ENCODE measurements at places on chromosomes 4 and X.

GRCh38 chr4:107279733-107280132 lies 243.6 kb upstream of the DKK2 start:
- DNase-seq, result no peak

GRCh38 chr4:57043347-57044251 lies 64.9 kb downstream of the POLR2B start:
- DNase-seq, result no peak

GRCh38 chr4:186037692-186038658 lies 31.0 kb upstream of the TLR3 start:
- DNase-seq, result no peak

- DNase-seq, result no peak
These were observed 563.9 kb downstream of the GRXCR1 start for GRCh38 chr4:43456383-43456782.

GRCh38 chr4:144686921-144687320 lies 41.0 kb downstream of the HHIP start:
- DNase-seq, result no peak

GRCh38 chr4:6902318-6903042 lies 7.1 kb upstream of the TBC1D14 start:
- peak; percentile 57 for DNase-seq

- DNase-seq, result no peak
These were observed 257.3 kb downstream of the ZIC3 start for GRCh38 chrX:137823257-137823656.

- DNase-seq, result no peak
These were observed 88.0 kb upstream of the SLITRK2 start for GRCh38 chrX:145729635-145730034.

DNA sequence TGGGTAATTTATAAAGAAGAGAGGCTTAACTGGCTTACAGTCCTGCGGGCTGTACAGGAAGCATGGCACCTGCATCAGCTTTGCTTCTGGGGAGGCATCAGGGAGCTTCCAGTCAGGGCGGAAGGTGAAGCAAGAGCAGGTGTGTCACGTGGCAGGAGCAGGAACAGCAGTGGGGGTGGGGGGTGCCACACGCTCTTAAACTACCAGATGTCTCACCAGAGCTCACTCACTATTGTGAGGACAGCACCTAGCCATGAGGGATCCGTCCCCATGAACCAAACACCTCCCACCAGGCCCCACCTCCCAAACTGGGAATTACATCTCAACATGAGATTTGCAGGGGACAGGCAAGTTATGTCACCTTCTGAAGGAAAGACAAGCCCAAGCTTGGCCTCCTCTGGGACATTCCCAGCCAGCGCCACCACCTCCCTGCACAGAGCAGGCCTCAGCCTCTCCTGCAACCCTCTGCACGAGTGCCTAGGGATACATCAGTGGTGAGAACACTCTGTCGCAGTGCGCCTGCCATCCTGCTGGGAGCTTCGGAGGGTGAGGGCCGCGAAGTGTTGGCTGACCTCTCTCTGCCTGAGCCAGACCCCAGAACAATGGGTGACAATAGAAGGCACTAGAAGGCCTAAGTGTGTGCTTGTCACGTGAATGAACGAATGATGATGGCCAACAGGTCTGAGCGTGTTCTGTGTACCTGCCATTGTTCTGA lies 244.3 kb downstream of the EVC2 start:
- DNase-seq, result no peak

DNA sequence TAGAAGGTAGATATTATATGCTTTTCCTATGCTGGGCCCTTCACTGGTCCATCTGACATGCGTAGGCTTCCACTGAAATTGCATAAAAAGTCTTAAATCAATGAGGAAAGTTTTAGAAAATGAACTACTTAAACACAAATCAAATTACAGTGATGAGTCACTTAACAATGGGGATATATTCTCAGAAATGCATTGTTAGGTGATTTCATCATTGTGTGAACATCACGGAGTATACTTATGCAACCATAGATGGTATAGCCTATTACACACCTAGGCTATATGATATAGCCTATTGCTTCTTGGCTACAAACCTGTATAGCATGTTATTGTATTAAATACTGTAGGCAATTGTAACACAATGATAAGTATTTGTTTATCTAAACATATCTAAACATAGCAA lies 10.3 kb downstream of the STAP1 start:
- no peak for DNase-seq

- peak; percentile 92 for DNase-seq
These were observed 38.8 kb upstream of the BEX4 start for GRCh38 chrX:103175944-103176753.

GRCh38 chr4:57378766-57379165 lies 268.6 kb upstream of the IGFBP7 start:
- no peak for DNase-seq

DNA sequence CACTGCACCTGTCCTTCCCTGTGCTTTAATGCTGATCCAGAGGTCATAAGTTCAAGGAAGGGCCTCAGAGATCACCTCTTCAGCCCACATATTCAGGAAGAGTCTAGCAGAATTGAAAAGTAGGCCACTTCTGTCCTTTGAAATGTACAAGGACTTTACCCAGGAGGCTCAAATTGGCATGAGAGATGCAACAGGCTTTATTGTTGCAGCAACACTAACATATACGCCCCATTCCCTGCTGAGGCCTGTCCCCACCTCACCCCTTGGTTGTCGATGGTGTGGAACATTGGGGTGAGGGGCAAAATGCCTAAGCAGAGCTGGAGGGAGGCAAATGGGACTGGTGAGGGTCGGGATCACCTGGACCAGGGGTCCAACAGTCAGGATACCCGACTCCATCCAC lies 2.8 kb downstream of the PRAF2 start:
- no peak for DNase-seq

GRCh38 chr4:78809928-78810835 lies 34.0 kb downstream of the BMP2K start:
- no peak for DNase-seq

DNA sequence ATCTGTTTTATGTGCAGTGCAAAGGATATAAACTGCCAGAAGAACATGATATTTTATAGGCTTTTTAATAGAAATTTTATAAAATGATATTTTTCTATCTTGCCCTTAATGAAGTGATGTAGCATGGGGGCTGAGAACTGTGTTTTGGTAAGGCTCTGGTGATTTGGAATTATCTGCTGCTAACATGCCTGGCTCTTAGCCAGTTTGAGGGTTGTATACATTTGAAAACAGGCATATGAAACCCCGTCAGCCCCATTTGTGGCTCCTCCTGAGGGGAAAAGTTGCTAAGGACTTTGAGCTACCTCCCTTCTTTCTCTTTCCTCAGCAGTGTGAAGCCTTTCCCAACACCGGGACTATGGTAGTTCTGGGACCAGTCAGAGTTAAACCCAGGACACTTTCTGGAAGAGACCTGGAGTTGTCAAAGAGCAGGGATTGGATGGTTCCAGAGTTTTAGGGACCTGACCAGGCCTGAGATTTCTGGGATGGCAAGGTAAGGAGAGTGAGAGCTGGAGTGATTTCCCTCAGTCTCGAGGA lies 4.7 kb downstream of the SFRP2 start:
- DNase-seq, result no peak

- no peak for DNase-seq
These were observed 136.5 kb downstream of the NR3C2 start for GRCh38 chr4:148305751-148306150.

- peak; percentile 15 for DNase-seq
These were observed 29.5 kb upstream of the MAP3K15 start for GRCh38 chrX:19544693-19545305.

GRCh38 chrX:110425222-110426154 lies 66.8 kb downstream of the RTL9 start:
- DNase-seq, result no peak

GRCh38 chrX:103376979-103377324 lies 614 bp downstream of the BEX3 start:
- no peak for DNase-seq

GRCh38 chr4:129708784-129709183 lies 612.8 kb downstream of the C4orf33 start:
- DNase-seq, result no peak

DNA sequence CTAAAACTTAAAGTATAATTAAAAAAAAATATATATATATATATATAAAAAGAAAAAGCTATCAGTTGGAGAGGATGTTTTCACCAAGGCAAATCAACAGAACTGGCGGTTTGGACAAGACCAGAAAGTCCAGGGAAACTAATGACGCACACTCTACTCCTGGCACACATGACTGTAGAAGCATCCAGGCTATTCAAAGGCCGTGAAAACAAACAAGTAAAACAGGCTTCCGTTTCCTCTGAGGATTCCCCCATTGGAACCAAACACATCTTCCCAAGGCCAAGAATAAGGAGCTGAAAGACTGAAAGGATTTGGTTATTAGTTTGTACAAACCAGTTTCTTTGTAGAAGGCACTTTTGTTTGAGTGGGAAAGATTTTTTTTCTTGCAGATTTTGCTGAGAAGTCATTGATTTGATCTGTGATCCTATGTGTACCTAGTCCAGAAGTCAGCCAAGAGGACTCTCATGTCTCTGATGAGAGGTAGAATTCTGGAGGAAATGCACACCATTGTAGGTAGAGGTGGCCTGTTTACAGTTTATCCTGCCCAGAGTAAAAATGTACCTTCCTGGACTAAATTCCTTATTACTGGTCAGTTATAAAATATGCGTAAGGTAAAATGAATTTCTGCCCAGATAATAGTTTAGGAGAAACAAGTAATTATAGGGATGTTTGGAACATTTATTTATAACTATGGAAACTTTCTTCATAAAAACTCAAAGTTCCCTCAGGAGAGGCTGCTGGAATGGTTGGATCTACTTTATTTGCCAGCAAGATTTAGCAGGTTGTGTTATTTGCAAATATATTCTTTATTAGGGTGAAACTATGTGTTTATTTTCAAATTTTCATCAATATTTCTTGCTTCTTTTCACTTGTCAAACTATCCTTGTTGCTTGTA lies 66.5 kb downstream of the DMP1 start:
- no peak for DNase-seq

GRCh38 chr4:763922-764321 lies 58.3 kb downstream of the PCGF3 start:
- no peak for DNase-seq

DNA sequence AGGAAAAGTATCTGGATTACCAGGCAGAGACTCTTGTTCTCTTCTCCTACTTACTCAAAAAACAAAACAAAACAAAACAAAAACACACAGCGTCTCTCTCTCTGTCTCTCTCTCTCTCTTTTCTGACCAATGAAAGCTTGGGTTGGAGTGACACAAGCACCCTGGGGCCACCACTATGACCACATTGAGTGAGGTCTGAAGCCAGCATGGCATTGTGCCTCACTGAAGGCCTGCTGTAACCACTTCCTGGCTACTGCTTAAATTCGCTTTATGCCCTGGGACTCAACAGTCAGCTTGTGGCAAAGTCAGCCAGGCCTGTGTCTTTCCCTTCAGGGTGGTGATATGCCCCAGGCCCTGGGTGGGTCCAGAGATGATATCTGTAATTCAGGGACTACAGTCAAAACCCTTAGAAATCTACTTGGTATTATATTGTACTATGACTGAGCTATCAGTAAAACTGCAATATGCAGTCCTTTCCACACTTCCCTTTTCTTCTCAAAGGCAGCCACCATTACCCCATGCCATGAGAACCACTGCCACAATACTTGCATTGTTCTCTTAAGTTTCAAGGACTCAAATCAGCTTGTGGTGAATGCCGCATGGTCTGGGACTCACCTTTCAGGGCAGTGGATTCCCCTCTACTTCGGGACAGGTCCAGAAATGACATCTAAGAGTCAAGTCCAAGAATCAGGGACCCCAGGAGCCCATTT lies 606.8 kb upstream of the KLHL4 start:
- DNase-seq, result no peak

DNA sequence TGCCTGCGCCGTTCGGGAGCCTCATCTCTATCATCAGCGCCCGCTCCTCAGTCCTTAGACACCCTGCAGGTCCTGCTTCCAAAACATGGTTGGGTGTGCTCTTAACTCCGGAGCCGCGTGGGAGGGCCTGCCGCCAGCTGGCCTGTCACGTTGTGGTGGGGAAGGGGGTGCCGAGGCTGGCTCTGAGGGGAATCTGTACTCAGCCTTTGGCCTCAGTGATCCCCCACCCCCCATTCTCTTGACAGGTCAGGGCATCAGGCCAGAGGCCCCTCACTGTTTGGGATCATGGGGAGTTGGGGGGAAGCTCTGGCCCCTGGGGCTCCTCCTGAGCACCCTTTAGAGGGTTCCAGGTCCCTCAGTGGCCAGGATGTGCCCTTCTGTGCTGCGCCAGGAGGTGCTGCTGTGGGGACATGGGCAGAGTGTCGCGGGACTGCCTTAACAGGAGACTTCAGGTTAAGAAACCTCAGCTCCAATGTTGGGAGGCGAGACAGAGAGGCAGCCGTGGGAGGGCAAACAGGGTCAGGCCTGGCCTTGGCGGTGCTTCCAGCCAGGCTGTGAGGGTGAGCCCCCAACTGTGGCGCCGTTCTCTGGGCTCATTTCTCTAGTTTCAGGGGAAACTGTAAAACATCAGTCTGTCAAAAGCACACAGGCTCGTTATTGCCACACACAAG lies 33.5 kb downstream of the TRMT44 start:
- DNase-seq, result no peak

DNA sequence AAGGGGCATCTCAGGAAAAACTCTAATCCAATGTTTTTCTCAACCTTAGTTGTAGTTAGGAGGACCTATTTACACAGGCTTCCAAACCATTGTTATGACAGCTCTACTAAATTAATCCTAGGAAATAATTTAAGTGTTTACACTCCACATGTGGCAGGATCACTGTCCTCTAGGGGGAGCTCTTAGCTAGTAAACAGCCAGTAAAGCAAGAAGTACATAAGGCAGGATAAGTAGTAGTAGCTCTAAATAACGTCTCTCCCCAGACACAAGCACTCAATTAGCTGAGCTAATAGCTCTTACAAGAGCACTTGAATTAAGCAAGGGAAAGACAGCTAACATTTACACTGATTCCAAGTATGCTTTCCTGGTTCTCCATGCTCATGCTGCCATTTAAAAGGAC lies 37.3 kb downstream of the NUDT11 start:
- no peak for DNase-seq

- DNase-seq, result no peak
These were observed 158.3 kb downstream of the SLC4A4 start for GRCh38 chr4:71497078-71497477.

DNA sequence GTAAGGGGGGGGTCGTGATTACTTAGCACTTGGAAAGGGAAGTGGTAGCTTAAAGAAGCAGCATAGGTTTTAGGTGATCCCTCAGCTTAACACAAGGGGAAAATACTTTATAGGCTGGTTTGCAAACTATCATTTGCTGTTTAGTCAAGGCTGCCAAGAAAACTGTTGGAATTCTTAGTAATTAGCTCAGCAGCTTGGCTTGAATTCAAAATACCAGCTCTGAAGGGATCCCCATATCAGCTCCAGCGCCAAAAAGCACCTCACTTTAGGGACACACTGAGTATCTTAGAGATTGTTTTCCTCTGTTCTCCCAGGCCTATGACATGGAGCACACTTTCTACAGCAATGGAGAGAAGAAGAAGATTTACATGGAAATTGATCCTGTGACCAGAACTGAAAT lies 8.8 kb downstream of the TNMD start:
- DNase-seq, result no peak

GRCh38 chr4:88297212-88297516 lies 12.8 kb upstream of the PPM1K start:
- DNase-seq, result no peak

GRCh38 chr4:186191200-186192065 lies at the start of gene CYP4V2:
Gene CYP4V2, plus strand, starts transcription at chr4:186191567. Its CDS starts 257 bp downstream, at chr4:186191824.
- peak; percentile 95 for DNase-seq

Data from lower leg skin (tissue), 4 donors.